NCI-H510A (cell line): ENCODE measurements at places on chromosomes 16 and 17.

DNA sequence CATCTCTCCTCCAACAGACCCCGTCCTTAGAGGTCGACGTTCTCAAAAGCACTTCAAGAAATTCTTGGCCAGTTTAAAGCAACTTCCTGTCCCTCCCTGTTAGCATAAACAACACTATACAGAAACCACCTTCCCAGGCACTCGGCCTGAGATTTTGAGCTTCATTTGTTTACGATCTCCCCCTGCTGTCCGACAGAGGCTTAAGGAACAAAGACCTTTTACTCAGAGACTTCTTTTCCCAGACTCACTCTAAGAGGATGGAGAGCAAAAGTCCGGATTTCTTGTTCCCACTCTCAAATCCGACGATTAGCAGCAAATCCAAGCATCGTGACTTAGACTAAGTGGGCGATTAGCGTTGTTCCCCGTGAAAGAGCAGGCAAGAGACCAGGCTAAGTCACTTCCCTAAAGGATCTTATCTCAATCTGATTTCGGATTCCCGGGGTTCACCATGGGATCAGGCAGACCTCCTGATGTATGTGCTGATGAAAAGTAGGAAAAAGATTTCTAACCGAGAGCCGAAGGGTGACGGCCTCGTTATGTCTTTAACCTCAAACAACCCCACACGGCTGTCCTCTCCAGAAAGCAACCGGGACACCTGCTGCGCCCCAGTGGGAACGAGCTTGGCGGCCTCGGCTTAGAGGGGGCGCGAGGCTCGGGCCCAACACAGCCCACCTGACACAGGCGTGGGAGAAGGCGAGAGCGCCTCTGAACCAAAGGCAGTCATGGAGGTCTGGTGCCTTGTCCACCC, 598 bp downstream of the INPP5K start:
- no peak for DNase-seq

DNA sequence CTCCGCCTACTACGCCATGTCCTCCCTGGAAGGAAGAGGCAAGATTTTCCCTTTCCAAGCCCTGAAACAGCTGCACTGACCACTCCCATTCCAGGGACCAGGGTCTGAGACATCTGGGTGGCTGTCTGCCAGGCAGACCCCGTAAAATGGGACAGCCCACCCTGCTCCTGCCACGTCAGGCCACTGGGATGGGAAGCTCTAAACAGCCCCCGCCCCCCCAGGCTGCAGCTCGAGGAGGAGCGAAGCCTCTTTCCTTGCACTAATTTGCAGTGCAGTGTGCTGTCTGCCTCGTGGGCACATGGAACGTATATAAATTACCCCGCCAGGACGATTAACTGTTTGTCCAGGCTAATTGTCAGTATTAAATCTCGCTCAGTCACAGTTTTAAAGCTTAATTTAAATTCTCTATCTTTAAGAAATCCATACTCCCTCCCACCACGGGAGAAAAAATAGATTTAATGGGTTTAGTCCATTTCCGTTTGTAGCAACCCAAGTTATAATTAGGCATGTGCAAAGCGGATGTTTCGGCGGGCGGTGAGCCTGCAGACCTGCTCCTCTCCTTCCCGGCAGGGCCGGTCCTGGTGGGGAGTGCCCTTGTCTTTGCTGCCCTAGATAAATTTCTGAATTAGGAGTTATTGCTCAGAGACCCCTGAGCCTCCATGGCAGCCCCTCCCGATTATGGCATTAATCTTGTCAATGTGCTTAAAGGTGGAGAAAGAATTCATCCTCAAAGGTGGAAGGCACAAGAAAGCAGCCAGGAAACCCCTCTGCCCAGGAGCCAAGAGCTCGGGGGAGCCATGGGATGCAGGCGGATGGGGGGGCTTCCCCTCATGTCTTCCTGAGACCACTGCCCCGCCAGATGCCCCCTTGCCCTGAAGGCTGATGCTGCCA, 268.0 kb upstream of the TNRC6C start:
- no peak for DNase-seq

DNA sequence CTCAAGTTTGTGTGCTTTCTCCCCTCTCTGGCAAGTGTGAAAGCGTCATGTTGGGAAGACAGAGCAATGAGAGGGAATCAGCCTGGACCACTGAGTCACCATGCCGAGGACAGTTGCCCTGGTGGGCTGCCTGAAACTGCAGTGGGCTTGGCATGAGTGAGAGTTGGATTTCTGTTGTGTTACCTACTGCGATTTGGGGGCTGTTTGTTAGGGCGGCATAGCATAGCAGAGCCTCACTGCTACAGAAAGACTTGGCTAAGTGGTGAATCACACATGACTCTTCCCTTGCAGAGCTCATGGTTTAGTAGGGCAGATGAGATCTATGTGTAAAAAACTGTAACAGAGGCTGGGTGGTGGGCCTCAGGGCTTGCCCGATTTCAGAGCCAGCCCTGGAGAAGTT, 324.6 kb downstream of the C16orf95 start:
- DNase-seq, result no peak

DNA sequence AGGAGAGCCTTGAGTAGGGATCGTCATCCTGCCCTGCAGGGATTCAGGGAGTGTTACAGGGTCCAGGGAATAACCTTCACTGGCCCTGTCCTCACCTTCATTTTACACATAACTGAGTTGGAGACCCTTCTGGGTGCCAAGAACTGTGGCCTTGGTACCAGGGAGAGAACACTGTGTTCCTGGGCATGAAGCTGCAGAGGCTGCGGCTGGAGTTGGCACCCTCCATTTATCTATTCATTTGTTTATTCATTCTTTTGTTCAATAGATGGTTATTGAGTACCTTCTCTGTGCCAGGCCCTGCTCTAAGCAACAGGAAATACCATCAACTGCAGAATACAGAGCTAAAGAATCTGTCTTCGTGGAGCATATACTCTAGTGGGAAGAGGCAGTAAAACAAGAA, 6.7 kb downstream of the ABCC3 start:
- DNase-seq, result no peak

DNA sequence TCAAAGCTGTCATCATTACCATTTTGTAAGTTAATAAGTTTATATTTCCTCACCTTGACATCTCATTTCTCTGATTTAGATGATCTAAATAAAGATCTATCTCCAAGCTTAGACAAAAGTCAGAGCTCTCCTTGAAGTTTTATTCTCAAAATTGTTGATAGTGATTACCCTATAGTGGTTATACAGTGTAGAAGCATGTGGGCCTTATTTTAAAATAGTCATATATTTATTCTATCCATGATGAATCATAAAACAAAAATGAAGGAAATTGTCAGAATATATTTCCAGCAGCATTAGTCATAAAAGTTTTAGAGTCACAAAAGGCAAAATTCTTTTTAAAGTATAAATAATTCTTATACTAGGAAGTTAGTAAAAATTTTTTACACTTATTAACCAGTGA, 49.0 kb downstream of the RHOT1 start:
- no peak for DNase-seq

DNA sequence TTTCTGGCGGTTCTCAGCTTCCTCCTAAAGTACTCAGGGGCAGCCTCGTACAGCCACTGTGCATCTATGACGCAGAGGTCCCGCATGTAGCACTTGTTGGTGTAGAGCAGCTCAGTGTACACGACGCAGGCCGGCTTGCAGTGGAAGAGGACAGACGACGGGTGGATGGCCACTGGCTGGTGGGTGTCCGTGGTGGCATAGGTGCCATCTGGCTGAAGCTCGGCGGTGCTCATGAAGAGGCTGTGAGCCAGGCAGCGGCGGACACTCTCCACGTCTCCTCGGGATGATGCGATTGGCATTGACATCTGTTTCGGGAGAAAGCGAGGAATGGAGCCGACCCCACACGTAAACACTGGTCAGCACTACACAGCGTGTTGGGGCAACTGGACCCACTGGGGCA, 5.3 kb upstream of the C1QBP start:
- DNase-seq, result no peak
